Hepatocyte (in vitro differentiated cells): ENCODE measurements at places on chromosomes 13 and 19. TPM values are rescaled to one million over a fixed set of nuclear protein-coding genes. Genes with fewer than 3 reads are reported as not detected.

- H3K27me3 ChIP-seq = no peaks in the 10 kb centered on the region
- H3K4me1 ChIP-seq = no peaks in the 10 kb centered on the region
- no peak overlapping the region for H3K27ac ChIP-seq
- peaks cover 16% of the 10 kb centered on the region for H3K36me3 ChIP-seq
Measured at GRCh38 chr13:45482571-45483173, 17.9 kb downstream of the COG3 start.

DNA sequence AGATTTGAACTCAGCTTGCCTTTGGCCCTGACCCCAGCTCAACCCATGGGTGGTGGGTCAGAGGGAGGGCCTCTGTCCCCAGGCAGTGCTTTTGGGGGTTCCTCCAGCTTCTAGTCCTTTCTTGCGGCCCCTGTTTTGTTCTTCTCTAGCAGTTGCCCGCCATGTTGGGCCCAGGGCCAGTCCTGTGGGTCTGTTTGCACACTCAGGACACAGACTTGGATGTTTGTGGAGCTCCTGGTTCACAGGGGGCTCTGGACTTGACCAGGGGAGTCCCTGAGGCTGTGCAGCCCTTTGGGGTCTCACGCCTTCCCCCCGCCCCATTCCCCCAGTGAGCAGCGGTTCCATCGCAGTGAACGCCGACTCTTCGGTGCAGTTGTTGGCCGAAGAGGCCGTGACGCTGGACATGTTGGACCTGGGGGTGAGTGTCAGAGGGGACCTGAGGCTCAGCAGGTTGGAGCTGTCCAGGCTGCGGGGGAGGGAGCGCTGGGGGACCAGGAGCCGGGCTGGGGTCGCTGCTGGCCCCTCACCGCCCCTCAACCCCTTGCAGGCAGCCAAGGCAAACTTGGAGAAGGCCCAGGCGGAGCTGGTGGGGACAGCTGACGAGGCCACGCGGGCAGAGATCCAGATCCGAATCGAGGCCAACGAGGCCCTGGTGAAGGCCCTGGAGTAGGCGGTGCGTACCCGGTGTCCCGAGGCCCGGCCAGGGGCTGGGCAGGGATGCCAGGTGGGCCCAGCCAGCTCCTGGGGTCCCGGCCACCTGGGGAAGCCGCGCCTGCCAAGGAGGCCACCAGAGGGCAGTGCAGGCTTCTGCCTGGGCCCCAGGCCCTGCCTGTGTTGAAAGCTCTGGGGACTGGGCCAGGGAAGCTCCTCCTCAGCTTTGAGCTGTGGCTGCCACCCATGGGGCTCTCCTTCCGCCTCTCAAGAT lies 2.5 kb downstream of the ATP5F1D start:
- H3K36me3 ChIP-seq = no peaks in the 10 kb centered on the region
- peaks cover 51% of the 10 kb centered on the region for H3K4me1 ChIP-seq
- DNase-seq = peak; percentile 93
- H3K4me3 ChIP-seq = no peak overlapping the region

GRCh38 chr19:6465006-6465405 lies 935 bp downstream of the CRB3 start:
- H3K4me1 ChIP-seq = no peaks in the 10 kb centered on the region
- DNase-seq = peak; percentile 33

The LSR gene
- total RNA-seq = 89.9 and 113 TPM in 2 replicates

GRCh38 chr19:15813916-15814315 lies 1.5 kb downstream of the OR10H1 start:
- no peak overlapping the region for H3K27ac ChIP-seq
- no peaks in the 10 kb centered on the region for H3K4me1 ChIP-seq
- H3K4me3 ChIP-seq = no peak overlapping the region
- no peaks in the 10 kb centered on the region for H3K27me3 ChIP-seq
- no peak for DNase-seq

GRCh38 chr19:53965091-53965490 lies 2.4 kb downstream of the CACNG8 start:
- DNase-seq = no peak
- no peak overlapping the region for H3K27ac ChIP-seq

- peaks cover 95% of the 10 kb centered on the region for H3K27me3 ChIP-seq
- no peak overlapping the region for H3K27ac ChIP-seq
- H3K36me3 ChIP-seq = no peaks in the 10 kb centered on the region
- H3K4me3 ChIP-seq = no peak overlapping the region
- DNase-seq = peak; percentile 55
Measured at GRCh38 chr13:78601124-78601873, 2.1 kb downstream of the POU4F1 start.

- H3K4me3 ChIP-seq = no peak overlapping the region
- no peaks in the 10 kb centered on the region for H3K4me1 ChIP-seq
- H3K27ac ChIP-seq = no peak overlapping the region
- no peaks in the 10 kb centered on the region for H3K36me3 ChIP-seq
Measured at GRCh38 chr19:15871570-15871969, 26.3 kb downstream of the CYP4F2 start.

GRCh38 chr13:45796426-45797235 lies 54.9 kb downstream of the SIAH3 start:
- H3K27me3 ChIP-seq = no peaks in the 10 kb centered on the region
- H3K27ac ChIP-seq = no peak overlapping the region
- H3K4me3 ChIP-seq = no peak overlapping the region
- H3K4me1 ChIP-seq = peaks cover 6% of the 10 kb centered on the region
- DNase-seq = no peak

The SOX1 gene
- not detected in 2 replicates for total RNA-seq

DNA sequence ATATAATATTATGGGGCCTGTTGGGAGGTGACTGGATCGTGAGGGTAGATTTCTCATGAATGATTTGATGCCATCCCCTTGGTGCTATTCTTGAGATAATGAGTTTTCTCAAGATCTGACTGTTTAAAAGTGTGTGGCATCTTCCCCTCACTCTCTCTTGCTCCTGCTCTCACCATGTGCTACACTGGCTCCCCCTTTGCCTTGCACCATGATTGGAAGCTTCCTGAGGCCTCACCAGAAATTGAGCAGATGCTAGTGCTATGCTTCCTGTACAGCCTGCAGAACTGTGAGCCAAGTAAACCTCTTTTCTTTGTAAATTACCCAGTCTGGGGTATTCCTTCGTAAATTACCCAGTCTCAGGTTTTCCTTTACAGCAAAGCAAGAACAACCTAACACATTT lies 1.8 kb upstream of the ZNF599 start:
- H3K4me1 ChIP-seq = peaks cover 9% of the 10 kb centered on the region
- no peak for DNase-seq
- no peak overlapping the region for H3K4me3 ChIP-seq
- no peak overlapping the region for H3K27ac ChIP-seq
- H3K27me3 ChIP-seq = no peaks in the 10 kb centered on the region
- no peaks in the 10 kb centered on the region for H3K36me3 ChIP-seq

The COMP gene
- total RNA-seq = 2.8 and 3.0 TPM in 2 replicates

The EEF2 gene
- total RNA-seq = 1,740 and 1,817 TPM in 2 replicates

The TMC4 gene
- 29.4 and 40.3 TPM in 2 replicates for total RNA-seq

The SMIM17 gene
- total RNA-seq = not detected in 2 replicates

- DNase-seq = no peak
- no peaks in the 10 kb centered on the region for H3K27me3 ChIP-seq
- H3K36me3 ChIP-seq = peaks cover 7% of the 10 kb centered on the region
- H3K27ac ChIP-seq = peak overlapping the region; percentile 16
Measured at GRCh38 chr19:7267792-7268704, 26.2 kb downstream of the INSR start.

- H3K27me3 ChIP-seq = peaks cover 18% of the 10 kb centered on the region
- H3K4me3 ChIP-seq = no peak overlapping the region
- no peak overlapping the region for H3K27ac ChIP-seq
- DNase-seq = peak; percentile 86
- H3K36me3 ChIP-seq = no peaks in the 10 kb centered on the region
- H3K4me1 ChIP-seq = no peaks in the 10 kb centered on the region
Measured at GRCh38 chr19:33683881-33684537, 62.3 kb downstream of the CHST8 start.

DNA sequence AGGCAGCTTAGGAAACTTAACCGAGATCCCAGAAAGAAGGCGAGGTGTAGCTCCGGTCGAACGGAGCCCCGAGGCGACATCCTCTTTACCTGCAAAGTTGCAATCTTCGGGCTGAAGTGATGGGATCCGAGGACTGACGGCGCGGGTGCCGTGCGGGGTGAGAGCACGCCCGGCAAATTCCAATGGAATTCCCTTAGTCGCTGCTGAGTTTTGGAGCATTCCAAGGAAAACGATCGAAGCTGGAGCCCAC lies 141 bp downstream of the TRPC4 start:
- no peaks in the 10 kb centered on the region for H3K36me3 ChIP-seq
- peaks cover 48% of the 10 kb centered on the region for H3K27me3 ChIP-seq
- peak overlapping the region; percentile 66 for H3K4me3 ChIP-seq
- H3K4me1 ChIP-seq = peaks cover 5% of the 10 kb centered on the region

GRCh38 chr19:31583148-31583547 lies 233.9 kb upstream of the TSHZ3 start:
- H3K27me3 ChIP-seq = no peaks in the 10 kb centered on the region
- no peaks in the 10 kb centered on the region for H3K4me1 ChIP-seq
- H3K27ac ChIP-seq = peak overlapping the region; percentile 15
- DNase-seq = no peak
- H3K4me3 ChIP-seq = no peak overlapping the region
- no peaks in the 10 kb centered on the region for H3K36me3 ChIP-seq

The SLC25A41 gene
- total RNA-seq = 0.16 and 0.27 TPM in 2 replicates

The KL gene
- total RNA-seq = 1.6 and 1.7 TPM in 2 replicates

- no peak overlapping the region for H3K4me3 ChIP-seq
- no peaks in the 10 kb centered on the region for H3K36me3 ChIP-seq
- no peak for DNase-seq
- no peaks in the 10 kb centered on the region for H3K27me3 ChIP-seq
- H3K27ac ChIP-seq = no peak overlapping the region
Measured at GRCh38 chr13:79398915-79399314, 7.1 kb downstream of the RBM26 start.

DNA sequence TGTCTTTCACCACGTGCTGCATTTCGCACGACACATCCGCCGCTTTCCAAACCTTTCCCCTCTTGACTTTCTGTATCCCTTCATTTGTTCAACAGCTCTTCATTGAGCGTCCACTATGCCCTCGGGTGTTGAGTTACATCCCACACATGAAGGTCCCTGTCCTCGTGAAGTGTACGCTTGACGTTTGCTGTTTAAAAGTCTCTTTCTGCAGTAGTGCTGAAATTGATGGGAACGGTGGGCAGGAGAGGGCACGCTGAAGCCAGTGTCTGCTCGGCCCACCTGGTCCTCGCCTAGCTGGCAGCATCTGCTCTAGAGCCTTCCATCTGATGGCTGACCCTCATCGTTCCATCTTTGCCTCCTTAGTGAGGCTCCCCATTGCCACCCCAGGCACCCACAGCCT lies 55.6 kb upstream of the AMER2 start:
- H3K27me3 ChIP-seq = peaks cover 8% of the 10 kb centered on the region
- H3K36me3 ChIP-seq = no peaks in the 10 kb centered on the region
- no peak overlapping the region for H3K27ac ChIP-seq
- H3K4me3 ChIP-seq = no peak overlapping the region
- no peaks in the 10 kb centered on the region for H3K4me1 ChIP-seq

The KLK7 gene
- 0.20 and 3.9 TPM in 2 replicates for total RNA-seq

- H3K36me3 ChIP-seq = no peaks in the 10 kb centered on the region
- no peaks in the 10 kb centered on the region for H3K4me1 ChIP-seq
- H3K27me3 ChIP-seq = no peaks in the 10 kb centered on the region
- DNase-seq = no peak
Measured at GRCh38 chr13:35766663-35767062, 290.2 kb upstream of the MAB21L1 start.

- no peaks in the 10 kb centered on the region for H3K27me3 ChIP-seq
- DNase-seq = no peak
- H3K36me3 ChIP-seq = no peaks in the 10 kb centered on the region
- no peak overlapping the region for H3K4me3 ChIP-seq
- peaks cover 18% of the 10 kb centered on the region for H3K4me1 ChIP-seq
Measured at GRCh38 chr13:91540158-91540736, 141.8 kb downstream of the GPC5 start.

The CD177 gene
- total RNA-seq = 0.30 and 1.2 TPM in 2 replicates

DNA sequence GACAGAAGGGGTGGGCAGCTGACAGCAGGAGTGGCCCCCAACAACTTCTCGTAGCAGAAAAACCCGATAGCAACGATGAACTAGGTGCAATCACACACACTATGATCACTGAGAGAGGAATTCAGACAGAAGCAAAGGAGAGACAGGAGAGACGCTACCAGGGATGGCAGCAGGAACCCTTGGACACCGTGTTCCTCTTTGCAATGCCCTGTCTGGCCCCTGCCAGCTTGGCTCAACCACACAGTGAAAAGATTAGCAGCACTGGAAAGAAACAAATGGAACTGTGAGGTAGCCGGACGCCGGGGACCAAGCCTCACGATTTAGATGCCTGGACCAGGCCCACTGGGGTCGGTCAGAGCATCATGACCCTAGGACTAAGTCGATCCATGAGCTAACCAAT lies 23.6 kb downstream of the DCAF15 start:
- no peaks in the 10 kb centered on the region for H3K36me3 ChIP-seq
- H3K4me3 ChIP-seq = no peak overlapping the region
- DNase-seq = no peak
- peaks cover 12% of the 10 kb centered on the region for H3K4me1 ChIP-seq
- no peaks in the 10 kb centered on the region for H3K27me3 ChIP-seq

- DNase-seq = no peak
- H3K36me3 ChIP-seq = no peaks in the 10 kb centered on the region
- H3K27me3 ChIP-seq = no peaks in the 10 kb centered on the region
- H3K27ac ChIP-seq = no peak overlapping the region
- peaks cover 13% of the 10 kb centered on the region for H3K4me1 ChIP-seq
Measured at GRCh38 chr19:13902993-13903555, 2.8 kb downstream of the BRME1 start.

The GNA15 gene
- total RNA-seq = 0.24 and 1.5 TPM in 2 replicates

DNA sequence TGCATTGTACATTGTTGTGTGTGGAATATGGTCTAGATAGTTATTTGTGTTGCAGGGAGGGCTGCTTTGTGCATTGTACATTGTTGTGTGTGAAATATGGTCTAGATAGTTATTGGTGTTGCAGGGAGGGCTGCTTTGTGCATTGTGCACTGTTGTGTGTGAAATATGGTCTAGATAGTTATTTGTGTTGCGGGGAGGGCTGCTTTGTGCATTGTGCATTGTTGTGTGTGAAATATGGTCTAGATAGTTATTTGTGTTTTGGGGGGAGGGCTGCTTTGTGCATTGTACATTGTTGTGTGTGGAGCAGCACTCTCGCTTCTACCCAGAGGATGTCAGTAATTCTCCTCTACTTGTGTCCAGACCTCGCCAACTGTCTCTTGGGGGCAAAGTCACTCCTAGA lies 36.3 kb upstream of the ZNF835 start:
- H3K4me3 ChIP-seq = no peak overlapping the region
- H3K27me3 ChIP-seq = no peaks in the 10 kb centered on the region
- H3K36me3 ChIP-seq = no peaks in the 10 kb centered on the region
- no peak for DNase-seq

DNA sequence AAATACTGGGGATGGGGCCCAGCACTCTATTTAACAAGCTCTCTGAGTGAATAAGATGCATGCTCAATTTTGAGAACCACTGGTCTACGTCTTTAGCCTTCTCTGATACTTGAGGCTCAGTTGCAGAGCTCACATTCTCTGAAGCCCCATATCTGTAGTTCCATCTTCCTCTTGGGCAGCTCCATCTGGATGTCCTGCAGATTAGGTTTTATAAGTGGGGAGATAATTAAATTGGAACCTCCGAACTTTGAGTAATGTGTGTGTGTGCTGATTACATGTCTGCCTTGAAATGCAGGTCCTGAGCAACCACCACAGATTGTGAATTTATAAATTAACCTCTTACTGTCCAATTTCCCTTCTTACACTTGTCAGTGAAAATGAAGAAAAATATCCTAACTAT lies 7.2 kb upstream of the RASL11A start:
- no peak overlapping the region for H3K4me3 ChIP-seq
- no peak overlapping the region for H3K27ac ChIP-seq
- no peaks in the 10 kb centered on the region for H3K36me3 ChIP-seq

The OR10H2 gene
- not detected in 2 replicates for total RNA-seq

The TPTE2 gene
- total RNA-seq = not detected in 2 replicates

GRCh38 chr19:15259907-15260306 lies 27.7 kb upstream of the EPHX3 start:
- DNase-seq = no peak
- no peak overlapping the region for H3K27ac ChIP-seq
- no peak overlapping the region for H3K4me3 ChIP-seq
- H3K36me3 ChIP-seq = no peaks in the 10 kb centered on the region
